ENCODE measurements at places on chromosomes 3 and 15.
A peak's percentile ranks its signal among the peaks of the same experiment; 100 is the strongest.

GRCh38 chr15:62253294-62253693 is 88.2 kb upstream of the C2CD4B start:
- DNase-seq, result no peak

GRCh38 chr3:87792198-87792533 is 266.6 kb downstream of the CGGBP1 start:
- DNase-seq, result no peak

GRCh38 chr3:129596194-129597086 is 10.0 kb downstream of the PLXND1 start:
- DNase-seq, result peak; percentile 84

GRCh38 chr3:122797291-122797690 is 2.4 kb downstream of the SLC49A4 start:
- DNase-seq, result no peak

- DNase-seq, result no peak
Measured at GRCh38 chr15:66619152-66619903, 53.5 kb upstream of the LCTL start.

- DNase-seq, result no peak
Measured at GRCh38 chr3:30704931-30705890, 98.8 kb downstream of the TGFBR2 start.

DNA sequence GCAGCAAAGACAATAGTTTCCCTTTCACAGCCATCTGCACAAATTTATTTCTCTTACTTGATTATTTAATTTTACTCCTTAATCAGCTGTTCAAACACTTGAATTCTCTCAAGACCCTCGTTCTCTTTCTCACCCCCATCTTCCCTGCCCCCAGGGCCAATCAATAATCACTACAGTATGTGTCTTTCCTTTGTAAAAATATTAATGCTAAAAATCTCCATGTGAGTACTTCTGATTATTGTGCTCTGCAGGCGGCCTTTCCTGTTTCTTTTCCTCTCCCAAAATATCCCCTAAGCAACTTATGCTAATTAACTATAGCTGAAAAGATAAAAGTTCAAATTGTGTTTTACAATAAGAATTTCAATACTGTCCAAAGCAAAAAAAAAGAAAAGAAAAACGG is 617.0 kb upstream of the CBLB start:
- no peak for DNase-seq

- DNase-seq, result no peak
Measured at GRCh38 chr3:12773710-12774086, 14.6 kb upstream of the TMEM40 start.

GRCh38 chr15:51281368-51281967 is 56.9 kb downstream of the CYP19A1 start:
- no peak for DNase-seq

GRCh38 chr3:13290941-13291340 is 129.2 kb downstream of the NUP210 start:
- DNase-seq, result no peak

- no peak for DNase-seq
Measured at GRCh38 chr15:44495562-44495961, 41.4 kb upstream of the EIF3J start.

- DNase-seq, result no peak
Measured at GRCh38 chr15:40464595-40465185, 6.1 kb upstream of the CHST14 start.

GRCh38 chr15:60844511-60845174 is 365.7 kb upstream of the ICE2 start:
- DNase-seq, result no peak

DNA sequence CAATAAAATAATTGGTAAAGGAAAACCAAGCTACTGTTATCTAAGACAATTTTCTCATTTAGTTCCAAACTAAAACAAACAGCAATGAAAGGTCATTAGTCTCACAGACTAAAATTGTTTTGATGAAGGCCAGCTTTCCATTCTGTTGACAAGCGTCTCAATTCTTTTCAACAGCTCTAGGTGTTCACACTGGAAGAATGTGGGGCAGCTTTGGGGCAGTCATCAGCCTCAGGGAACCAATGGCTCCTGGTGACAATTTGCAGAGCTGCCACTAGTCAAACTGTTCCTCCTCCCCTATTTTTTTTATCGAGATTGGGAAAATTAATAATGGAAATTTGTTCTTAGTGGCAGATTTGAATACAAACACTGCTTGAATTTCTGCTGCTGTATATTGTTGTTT is 104.2 kb downstream of the MEIS2 start:
- no peak for DNase-seq

DNA sequence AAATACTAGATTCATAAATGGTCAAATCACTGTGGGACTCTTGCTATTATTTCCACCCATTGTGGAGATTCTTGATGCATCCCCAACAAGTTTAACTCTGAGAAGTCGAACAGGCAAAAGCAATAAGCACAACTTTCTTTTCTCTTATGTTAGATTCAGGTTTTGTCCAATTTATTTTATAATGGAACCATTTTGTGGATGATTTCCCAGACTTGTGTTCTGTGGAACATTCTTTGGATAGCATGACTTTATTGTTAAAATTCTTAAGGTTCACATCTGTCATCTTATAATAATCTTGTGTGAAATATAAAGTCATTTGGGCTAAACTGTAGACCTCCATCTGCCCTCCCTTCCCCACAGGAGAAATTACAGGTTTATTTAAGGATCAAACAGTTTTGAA is 213.7 kb downstream of the LPP start:
- no peak for DNase-seq

- DNase-seq, result no peak
Measured at GRCh38 chr15:96349034-96349856, 18.7 kb downstream of the NR2F2 start.

GRCh38 chr3:175149675-175150074 is 290.5 kb downstream of the NAALADL2 start:
- no peak for DNase-seq

GRCh38 chr3:46297658-46298423 is 55.6 kb downstream of the CCR3 start:
- no peak for DNase-seq

DNA sequence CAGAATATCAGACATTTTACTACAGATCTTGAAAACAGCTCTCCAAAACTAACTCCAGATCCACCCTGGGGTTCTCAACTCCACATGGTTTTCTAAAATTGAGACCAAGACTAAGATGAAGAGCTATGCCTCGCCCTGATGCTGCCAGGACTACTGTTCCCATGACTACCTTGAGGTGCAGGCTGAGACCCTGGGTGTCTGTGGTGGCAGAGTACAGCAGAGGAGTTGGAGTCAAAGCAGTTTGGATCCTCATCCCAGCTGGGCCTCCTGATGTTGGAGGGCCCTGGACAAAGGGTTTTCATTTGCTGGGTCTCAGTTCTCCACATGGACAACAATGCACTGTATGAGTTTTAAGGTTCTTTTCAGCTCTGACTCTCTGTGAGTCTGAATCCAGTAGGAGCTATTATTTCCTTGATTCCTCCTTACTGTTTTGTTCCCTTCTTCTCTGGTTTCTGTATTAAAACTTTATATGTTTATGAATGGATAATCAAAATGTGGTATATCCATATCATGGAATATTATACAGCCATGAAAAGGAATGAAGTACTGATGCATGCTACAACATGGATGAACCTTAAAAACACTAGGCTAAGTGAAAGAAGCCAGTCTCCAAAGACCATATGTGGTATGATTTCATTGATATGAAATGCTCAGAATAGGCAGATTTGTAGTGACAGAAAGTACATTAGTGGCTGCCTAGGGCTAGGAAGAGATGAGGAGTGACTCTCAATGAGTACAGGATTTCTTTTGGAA is 93.0 kb downstream of the CPN2 start:
- DNase-seq, result no peak

DNA sequence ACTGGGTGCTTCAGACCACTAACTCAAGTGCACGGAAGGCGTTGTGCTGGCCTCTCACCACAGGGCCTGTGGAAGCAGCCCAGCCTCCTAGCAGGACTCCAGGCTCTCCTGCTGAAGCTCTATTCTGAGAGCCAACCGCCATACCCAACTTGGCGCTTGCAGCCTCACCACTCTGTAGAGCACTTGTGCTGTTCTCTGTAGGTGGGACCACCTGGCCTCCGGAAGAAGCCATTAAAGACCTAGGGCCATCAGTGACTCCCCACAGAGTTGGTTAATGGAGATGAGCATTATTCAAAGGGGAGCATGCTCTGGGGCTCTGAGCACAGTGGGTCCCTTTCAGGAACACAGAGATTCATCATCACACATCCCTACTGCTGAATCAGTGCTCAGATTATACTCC is 50.9 kb downstream of the C3orf85 start:
- no peak for DNase-seq

DNA sequence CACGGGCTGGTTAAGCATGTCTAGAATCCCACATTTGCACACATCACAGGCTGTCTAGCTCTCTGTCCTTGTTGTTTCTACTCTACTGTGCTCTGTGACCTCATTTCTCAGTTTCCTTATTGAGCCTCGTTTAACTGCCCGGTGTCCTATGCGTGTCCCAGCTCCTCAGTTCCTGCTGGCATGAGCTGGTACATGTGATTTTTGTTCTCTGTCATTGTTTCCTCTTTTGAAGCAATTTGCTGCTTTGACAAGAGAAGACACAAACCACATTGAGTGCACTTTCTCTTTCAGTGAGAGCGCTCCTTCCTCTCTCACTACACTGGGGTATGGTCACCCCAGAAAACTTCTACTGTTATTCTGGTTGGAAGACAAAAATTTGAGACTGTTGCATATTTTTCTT is 563.5 kb downstream of the PDCD6IP start:
- no peak for DNase-seq

- DNase-seq, result no peak
Measured at GRCh38 chr3:25547943-25548674, 116.6 kb downstream of the TOP2B start.

DNA sequence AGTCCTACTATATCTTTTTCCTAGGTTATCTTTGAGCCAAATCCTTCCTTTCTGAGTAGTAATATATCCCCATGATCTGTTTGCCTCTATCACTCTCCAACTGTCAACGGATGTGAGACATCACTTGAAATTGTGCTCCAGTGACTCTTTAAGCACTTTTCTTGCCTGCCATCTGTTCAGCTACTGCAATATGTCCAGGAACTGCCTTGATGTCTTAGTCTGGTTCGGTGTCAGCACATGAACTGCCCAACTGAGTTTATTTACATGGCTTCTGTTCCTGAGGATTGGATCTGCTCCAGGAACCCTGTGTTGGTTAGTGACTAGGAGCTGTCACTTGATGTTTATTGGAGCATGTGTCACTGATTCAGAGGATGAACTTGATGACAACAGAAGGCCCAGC is 116.5 kb downstream of the SLC9A9 start:
- DNase-seq, result no peak

GRCh38 chr3:55718521-55718921 is 231.4 kb upstream of the WNT5A start:
- no peak for DNase-seq

DNA sequence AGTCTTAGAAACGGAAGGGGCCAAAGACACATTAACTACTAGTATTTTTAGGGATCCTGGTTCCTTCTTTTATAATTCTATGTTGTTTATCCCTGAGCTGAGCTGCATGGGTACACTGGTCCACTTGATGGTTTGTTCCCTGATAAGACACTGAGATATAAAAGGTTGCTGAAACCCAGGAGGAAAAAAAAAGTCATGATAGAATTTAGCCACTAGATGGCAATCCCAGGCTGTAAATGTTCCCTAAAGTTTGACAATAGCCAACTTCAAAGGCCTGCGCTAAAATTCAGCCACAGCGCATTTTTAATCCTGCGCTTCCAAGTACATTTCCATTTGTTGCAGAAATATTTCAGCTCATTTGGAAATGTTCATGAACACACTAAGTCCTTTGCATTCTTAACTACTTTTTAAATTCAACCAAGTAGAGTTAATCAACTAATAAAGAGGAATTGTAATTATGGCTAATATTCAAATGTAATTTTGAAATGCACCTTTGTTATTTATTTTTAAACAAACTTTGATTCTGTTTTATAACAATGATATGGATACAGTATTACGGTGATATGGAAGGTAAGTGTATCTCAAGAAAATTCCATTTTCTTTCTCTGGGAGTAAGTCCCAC is 249.3 kb upstream of the FEZF2 start:
- no peak for DNase-seq

DNA sequence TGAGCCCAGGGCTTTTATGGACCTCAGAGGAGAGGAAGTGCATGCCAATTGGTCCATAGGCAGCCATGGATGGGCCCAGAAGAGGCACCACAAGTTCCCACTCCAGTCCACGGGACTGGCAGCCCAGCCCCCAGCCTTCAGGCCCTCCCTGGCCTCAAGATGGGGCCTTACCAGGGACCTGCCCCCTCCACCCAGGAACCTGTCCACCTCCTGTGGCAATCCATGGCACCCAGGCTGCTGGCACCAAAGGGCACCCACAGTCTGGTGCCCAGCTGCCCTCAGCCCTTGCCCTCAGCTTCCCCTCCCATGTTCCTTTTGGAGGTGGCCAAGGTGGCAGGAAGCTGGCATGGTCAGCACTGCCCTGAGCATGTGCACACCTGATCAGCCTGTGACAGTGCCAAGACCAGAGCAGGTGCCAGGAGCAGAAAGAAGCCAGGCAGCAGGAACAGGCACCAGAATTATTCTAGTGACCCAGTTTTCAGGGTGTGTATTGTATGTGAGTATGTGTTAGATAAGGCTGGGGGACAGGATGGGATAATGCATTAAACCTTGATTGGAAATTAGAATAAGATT is 415.0 kb downstream of the NTRK3 start:
- no peak for DNase-seq

DNA sequence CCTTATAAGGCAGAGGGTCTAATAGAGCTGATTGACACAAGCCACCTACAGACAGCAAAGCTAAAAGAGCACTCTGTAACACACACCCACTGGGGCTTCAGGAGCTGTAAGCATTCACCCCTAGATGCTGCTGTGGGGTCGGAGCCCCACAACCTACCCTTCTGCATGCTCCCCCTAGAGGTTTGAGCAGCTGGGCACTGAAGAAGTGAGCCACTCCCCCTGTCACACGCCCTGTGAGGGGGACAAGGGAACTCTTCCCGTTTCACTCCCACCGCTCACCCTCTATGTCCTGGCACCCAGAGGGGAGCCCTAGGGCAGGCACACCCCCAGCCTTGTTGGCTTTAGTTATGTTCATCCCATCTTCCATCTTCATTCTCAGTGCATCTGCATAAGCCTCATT is 9.4 kb upstream of the CSTA start:
- DNase-seq, result no peak

Measured in renal cortex interstitium (tissue), 15 donors.